Fibroblast of lung (primary cell): ENCODE measurements at places on chromosomes 2 and 18. TPM values are rescaled to one million over a fixed set of nuclear protein-coding genes. Genes with fewer than 3 reads are reported as not detected.

DNA sequence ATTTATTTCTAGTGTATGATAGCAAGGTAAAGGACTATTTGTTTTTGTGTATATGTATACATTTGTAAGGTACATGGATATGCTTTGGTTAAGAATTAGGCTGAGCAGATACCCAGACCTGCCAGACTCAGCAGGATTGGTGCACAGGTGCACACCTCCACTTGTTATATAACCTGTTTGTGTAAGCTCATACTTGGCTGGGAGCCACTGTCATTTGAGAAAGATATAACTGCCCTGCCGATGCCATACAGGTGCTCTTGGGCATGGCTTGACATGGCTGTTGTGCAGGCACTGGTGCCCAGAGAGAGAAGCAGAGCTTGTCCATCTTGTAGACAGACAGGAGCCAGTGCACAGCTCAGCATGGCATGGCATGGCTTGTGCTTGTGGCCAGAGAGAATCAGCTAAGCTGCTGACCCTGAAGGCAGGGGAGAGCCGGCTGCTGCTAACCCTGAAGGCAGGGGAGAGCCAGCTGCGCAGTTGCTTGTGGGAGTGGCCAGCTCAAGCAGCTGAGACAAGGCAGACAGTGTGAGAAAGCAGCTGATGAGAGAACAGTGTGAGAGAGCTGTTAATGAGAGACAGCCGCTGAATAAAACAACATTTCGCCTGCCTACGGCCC is 136.5 kb downstream of the RNF144A start:
- no peak for DNase-seq

DNA sequence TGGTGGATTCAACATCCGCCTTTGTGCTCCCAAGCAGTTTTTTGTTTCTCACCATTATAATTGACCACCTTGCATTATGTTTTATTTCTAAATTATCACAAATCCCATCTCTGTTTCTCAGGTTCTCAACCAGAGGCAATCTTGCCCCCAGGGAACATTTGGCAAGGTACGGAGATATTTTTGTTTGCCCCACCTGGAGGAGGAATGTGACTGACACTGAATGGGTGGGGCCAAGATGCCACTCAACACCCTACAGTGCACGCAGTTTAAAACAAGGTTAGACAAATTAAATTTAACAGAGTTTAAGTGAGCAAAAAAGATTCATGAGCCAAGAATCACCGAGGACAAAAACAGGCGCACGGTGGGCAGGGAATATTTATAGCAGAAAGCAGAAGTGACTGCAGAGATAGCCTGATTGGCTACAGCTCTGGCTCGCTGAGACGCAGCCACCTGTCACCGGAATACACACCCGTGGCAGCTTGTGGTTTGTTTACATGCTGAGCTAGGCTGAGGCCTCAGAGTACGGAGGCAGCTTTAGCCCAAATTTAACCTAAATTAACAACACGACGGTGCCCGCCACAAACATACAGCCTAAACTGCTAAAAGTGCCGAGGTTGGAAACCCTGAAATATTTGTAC is 150.0 kb upstream of the ALKAL2 start:
- no peak for DNase-seq

- peak; percentile 81 for DNase-seq
Observed at GRCh38 chr2:241561832-241562231, 3.3 kb downstream of the BOK start.

DNA sequence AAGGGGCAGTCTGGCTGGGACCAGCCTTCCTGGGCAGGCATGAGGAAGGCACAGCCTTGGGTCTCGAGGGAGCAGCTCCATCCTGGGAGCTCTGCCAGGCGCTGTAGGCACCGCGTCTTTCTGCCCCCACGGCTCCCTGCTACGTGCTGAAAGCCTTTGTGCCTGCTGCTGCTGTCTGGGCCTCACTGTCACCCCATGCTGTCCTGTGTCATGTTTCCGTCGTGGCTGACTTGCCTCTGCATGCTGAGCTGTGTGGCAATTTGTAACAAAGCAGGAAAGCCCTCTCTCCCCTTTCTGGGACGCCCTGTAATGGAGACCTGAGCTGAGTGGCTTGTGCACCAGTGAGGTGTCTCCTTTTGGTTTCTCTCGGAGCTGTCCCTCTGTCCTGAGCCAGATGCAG is 152.5 kb downstream of the TSN start:
- DNase-seq, result no peak

DNA sequence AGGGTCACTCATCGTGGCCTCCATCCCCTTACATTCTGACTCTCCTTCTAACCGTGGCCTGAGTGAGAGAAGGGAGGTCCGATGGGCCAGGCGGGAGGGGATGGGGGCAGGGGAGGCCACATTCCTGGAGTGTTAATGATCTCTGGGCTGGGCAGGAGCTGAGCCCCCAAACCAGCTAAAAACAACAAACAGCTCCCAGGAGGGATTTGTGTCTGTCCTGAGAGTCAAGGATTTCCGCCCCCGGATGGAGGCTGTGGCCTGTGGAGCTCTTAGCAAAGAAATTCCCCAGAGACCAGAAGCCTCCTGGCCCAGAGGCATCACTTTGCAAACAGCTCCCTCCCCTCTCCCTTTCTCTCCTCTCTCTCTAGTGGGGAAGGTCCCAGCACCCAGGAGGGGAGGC is 23.5 kb downstream of the EMX1 start:
- peak; percentile 13 for DNase-seq

DNA sequence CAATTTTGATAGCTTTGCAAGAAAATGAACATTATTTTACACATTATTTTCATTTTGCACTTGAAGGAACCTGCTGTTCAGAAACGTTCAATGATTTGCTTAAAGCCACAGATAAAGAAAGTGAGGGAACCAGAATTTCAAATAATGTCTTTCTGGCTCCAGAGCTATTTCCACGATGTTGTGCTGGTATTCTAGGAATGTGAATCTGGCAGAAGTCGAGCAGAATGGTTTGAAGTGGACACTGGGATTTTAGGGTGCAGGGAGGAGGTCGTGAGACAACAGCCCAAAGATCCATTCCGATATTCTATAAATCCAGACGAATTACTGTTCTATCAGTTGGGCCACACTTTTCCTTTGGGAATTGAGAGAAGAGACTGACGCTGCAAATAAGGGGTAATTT is 2.2 kb downstream of the CCDC102B start:
- peak; percentile 23 for DNase-seq

DNA sequence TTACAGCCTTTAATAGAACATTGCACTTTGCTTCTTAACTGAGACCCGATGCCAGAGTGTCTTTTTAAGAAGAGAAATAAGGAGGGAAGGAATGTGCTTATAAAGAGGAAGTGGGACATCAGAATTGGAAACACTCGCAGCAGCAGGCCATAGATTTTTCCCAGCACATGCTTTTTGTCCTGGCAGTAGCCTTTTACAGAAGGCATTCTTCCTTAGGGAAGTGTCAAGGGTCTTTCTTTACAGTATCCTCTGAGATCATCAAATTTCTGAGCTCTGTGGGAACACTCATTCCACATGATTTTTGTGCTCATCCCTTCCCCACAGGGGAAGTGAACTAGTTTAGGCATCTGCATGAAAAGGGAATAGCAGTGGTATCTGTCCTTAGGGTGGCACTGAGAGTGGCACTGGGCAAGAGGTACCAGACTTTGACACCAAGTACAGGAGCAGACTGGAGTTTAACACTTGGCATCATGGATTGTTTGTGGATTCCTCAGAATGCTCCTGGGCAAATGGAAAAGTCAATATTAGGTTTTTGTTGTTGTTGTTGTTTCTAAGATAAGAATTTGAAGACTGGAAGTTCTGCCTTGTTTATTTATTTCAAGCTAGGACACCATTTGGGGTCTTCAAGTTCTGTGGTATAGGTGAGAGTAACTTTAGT is 4.1 kb downstream of the MYO1B start:
- peak; percentile 42 for DNase-seq

DNA sequence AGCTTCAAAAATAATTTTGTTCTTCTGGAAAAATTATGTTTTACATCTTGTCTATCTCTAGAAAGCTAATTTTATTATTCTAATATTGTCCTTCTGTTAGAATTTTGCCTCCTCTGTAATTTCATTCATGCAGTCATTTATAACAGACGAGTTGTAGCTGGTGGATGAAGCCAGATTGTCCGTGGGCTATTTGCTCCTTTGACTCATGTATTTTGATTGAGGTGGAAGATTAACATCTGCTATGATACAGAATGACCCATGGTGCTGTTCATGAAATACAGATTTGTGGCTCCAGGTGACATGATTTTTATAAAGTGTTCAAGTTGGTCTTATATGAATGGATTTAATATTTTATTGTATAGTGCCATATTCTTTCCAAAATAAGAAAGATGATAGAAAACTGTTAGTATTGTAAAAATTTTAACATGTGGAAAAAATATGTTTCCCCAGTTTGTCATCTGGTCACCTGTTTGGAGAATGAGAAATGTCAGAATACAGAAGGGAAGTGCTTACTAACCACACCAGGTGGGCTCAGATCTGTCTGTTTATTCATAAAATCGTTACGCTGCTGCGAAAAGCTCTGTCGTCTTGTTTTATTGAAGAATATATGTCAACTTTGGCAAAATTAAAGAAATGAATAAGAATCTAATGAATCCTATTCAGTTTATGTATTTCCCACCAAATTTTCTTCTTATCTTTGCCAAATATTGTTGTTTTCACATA is 20.4 kb upstream of the L3MBTL4 start:
- no peak for DNase-seq

DNA sequence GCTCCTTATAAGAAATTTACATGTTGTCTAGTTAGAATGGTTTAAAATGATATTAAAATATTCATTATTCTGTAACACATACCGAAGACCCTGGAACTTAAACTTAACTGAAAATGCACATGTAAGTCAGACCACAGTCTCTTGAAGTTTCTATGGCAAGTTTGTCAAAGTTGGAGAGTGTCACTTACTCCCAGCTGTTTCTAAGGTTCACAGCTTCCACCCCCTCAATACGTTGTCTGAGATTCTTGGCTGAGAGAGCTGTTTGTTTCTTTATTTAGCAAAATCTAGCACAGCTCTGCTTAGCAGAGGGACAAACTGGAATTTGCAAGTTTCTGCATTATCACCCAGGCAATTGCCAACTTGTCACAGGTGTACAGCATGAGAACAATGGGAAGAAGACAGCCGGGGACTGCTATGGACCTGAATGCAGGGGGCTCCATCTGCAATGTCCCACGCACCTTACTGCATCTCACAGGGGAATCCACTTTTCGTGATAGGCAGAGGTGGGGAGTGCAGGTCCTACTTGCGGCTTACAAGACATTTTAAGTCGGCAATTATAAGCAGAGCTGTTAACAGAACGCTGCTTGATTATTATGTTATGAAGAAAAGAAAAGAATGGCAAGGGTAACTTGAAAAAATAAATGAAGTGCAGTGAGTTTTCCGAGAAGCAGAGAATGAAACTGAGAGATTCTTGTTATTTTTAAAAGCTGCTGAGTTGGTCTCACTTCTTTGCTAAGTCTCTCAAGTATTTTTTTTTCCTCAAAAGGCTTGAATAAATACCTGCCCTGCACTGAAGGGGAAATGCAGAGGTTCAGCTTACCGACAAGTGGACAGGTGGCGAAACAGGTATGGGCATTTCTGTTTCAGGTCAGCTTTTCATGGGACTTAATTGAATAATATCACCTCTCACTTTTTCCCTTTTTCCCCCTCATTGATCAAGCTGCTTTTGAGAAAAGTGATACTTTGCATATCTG is 1072.1 kb upstream of the FANCL start:
- DNase-seq, result no peak

- DNase-seq, result no peak
Observed at GRCh38 chr2:31387850-31388249, 26.7 kb downstream of the XDH start.

DNA sequence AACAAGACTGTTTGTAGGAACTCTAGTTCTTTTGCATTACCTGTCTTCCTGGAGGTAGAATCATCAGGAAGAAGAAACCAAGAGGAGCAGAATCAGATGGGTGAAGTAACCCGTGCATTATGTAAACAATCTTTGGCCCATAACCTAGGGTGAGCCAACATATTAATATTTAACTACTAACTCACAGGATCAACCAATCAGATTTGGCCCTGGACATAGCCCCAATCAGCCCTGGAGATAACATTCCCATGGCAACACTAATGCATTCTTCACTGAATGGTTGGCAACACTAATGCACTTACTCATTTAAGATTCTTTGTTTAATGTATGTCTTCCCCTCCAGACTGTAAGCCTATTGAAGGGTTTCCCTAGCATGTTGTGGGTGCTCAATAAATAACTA is 72.0 kb upstream of the CTAGE1 start:
- peak; percentile 33 for DNase-seq

DNA sequence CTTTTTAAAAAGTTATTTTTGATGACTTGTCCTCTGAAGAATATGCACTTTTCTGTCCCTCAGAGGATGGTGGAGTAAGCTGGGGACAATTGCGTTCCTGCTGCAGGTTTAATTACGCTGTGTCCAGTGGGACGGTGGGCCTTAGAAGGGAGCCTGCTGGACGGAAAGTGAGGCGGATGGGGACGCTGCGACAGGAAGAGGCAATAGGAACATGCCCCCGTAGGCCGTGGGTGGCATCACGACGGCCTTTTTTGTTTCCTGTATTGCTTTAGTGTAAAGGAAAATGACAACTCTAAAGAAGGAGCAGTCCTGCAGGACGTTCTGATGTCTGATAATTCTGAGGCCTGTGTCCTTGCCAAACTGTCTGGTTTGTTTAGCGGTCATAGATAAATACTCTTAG is 121.6 kb downstream of the NFATC1 start:
- no peak for DNase-seq

DNA sequence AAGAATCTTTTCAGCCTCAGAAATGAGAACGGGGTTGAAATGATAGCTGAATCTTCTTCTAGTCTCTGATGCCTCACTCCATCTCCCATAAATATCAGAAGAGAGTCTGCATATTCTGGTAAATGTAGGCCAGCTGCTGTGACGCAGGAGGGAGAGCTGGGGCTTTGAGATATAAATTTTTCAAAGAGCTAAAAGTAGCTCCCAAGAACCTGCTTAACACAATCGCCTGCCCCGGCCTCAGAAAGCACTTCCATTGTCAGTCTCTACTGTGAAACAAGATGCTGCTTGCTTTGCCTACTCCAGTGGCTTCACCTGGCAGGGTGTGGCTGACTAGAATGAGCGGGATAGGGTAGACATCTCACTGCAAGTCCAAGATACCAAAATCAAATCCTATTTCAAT is 105.0 kb upstream of the CCDC150 start:
- DNase-seq, result no peak

DNA sequence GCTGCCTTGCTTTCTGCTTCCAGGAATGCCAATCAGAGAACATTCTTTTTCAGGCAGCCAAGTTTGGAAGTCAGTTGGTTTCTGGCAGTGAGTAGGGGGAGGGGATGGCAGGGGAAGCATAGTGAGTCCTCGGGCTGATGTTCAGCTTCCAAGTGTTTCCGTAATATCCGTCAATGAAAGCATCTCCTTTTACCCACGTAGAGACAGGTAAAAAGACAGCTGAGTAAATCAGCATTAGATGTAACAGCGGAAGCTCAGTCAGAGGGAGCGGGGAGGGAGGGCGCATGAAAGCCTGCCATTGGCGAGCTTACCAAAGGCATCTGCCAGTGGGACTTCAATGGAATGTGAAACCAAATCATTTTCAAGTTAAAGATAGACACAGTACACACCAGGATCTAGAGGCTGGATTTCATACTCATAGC is 117.1 kb upstream of the DTNA start:
- DNase-seq, result peak; percentile 86

GRCh38 chr2:199405241-199405640 is 52.5 kb downstream of the SATB2 start:
- no peak for DNase-seq

GRCh38 chr2:10132043-10132575 is 9.6 kb downstream of the RRM2 start:
- no peak for DNase-seq

The BMP10 gene
- total RNA-seq, result not detected in 2 replicates

The GAL3ST2 gene
- 0.17 TPM in 1 of 2 replicates, not detected in the other for total RNA-seq

The RASGRP3 gene
- total RNA-seq, result 0.26 and 0.50 TPM in 2 replicates

The CPS1 gene
- 25.7 and 27.4 TPM in 2 replicates for total RNA-seq

The ILKAP gene
- 24.9 and 27.9 TPM in 2 replicates for total RNA-seq

The RIT2 gene
- not detected in 2 replicates for total RNA-seq

The IL18RAP gene
- under 0.01 TPM in 1 of 2 replicates, not detected in the other for total RNA-seq

The TXNL1 gene
- total RNA-seq, result 16.4 and 25.4 TPM in 2 replicates

The RAB11FIP5 gene
- 22.3 and 35.0 TPM in 2 replicates for total RNA-seq

The PLGLB1 gene
- total RNA-seq, result 0.26 and 0.99 TPM in 2 replicates
